ENCODE measurements at places on chromosomes 6 and 20.

GRCh38 chr6:37317312-37318038 lies 36.3 kb upstream of the RNF8 start:
- DNase-seq, result no peak

- no peak for DNase-seq
Observed at GRCh38 chr6:33297406-33297955, 1.3 kb downstream of the RGL2 start.

DNA sequence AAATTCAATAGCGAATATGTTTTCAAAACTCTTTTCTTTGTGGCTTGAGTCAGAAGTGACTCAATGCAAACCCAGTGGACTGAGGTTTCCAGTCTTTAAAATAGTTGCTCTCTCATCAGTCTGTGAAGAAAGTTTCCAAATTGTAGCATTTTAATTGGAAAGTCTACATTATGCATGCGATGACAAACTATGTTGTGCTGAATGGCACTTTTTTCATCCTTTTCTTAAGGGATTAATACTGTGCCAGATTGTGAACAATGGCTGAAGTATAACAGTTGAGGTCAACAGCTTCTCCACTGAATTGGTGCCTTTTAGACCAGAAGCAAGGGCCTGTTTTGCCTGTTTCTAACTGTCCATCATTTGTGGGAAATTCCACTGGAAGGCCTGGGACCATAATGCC lies 377.1 kb downstream of the BTBD9 start:
- DNase-seq, result no peak

- DNase-seq, result peak; percentile 44
Observed at GRCh38 chr6:131792091-131792496, 15.7 kb upstream of the ENPP1 start.

- no peak for DNase-seq
Observed at GRCh38 chr20:4441191-4441590, 280.5 kb upstream of the PRND start.

- DNase-seq, result no peak
Observed at GRCh38 chr6:164897523-164898235, 411.7 kb downstream of the C6orf118 start.

GRCh38 chr20:64133951-64134407 lies 26.6 kb upstream of the NPBWR2 start:
- no peak for DNase-seq

DNA sequence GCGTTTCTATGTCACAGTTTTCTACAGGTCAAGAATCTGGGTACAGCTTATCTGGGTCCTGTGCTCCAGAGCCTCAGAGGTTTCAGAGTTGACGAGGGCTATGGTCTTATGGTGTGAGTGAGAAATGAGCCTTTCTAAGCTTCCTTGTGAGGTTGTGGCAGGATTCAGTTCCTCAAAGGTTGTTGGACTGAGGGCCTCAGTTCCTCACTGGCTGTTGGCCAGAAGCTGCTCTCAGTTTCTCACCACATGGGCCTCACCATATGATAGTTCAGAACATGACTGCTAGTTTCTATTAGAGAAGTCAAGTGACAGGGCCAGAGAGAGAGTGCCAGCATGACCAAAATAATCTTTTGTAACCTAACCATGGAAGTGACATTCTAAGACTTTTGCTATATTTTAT lies 96.1 kb downstream of the NUS1 start:
- DNase-seq, result no peak

- no peak for DNase-seq
Observed at GRCh38 chr6:6798448-6798860, 209.9 kb downstream of the LY86 start.

DNA sequence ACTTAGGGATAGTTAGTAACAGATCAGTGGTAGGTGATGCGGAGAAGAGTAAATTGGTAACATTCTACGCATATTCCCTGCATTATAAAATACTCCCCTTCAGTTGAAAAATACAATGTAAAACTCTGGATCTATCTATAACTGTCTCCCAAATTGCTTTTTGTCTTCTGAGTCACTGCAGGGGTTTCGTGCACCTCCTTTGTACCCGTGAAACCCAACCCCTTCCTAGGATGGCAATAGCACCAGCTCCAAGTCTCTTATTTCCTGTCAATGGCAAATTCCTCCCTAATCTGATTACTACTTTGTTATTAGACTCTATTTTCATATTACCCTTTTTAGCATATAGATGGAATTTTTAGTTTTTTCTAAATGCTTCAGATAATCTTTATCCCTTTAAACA lies 20.6 kb upstream of the STMND1 start:
- DNase-seq, result no peak

DNA sequence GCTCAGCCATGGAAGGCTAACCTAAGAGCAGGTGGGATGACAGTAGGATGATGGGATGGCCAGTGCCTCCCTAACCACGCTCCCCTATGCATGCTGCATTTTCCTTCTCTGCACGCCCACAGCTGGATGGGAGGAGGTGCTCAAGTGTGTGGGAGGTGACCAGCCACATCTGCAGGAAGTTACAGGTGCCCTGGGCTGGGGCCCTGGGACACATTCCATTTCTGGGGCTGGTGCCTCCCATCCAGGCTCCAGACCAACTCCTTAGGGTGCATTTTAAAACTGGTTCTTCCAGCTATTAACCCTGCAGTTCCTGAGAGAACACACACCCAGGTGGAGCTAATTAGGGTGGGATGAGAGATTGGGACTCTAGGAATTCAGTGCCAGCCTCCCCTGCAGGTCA lies 135.3 kb upstream of the ARMC2 start:
- DNase-seq, result no peak

- DNase-seq, result no peak
Observed at GRCh38 chr6:129236001-129236517, 353.1 kb downstream of the LAMA2 start.

DNA sequence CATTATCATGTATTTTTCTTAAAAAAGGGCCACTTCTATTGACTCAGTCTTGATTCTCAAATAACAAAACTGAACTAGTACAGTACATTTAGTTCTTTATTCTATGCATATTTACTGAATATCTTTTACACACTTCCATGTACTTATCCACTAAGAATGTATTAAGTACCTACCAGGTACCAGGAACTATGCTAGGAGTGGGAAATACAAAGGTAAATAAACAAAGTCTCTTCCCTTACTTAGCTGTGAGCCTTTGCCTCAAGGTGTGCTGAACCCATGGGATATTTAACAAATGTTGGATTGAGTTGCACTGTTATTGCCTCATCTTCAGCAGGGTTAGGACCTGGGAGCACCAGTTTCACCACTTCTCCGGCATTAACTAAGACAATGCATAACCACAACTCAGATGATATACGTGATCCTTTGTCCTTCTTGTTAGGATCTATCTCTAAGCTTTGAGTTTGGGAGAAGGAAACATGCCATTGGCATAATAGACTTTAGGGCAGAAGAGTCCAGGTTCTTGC lies 533.9 kb downstream of the TFAP2B start:
- DNase-seq, result no peak

DNA sequence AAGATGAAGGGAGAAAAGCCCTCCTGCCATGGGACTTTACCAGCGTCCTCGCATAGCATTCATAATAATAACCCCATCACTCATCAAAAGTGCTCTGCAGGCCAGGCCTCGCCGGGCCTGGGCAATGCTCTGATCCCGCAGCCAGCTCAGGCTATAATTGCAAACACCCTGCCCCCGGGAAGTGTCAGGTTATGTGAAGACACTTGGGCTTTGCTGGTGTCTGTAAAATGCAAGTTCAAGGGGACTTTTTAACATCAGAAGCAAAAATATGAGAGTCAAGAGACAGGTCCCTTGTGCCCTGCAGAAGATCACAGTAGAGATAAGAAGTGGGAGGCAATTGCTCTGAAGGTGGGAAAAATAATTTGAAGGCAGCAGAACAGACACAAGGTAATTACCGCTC lies 381.0 kb downstream of the MAFB start:
- DNase-seq, result no peak

GRCh38 chr6:147678253-147678652 lies 169.8 kb downstream of the SAMD5 start:
- no peak for DNase-seq

DNA sequence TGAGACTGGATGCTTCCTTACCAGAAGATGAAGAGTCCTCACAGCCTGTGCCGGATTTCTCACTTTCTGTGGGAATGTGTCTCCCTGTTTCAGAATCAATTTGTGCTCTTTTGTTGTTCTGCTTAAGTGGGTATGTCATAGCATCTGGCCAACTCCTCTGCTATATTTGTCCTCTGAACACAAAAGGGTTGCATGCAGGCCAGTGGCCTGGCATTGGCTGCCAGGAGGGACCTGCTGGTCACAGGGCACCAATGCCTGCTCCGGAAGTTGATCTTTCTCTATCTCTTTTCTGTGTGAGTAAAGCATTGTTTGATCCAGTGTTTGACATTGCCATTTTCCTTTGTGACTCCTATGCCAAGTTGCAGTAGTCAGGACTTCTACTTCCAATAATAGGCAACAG lies 47.8 kb downstream of the JARID2 start:
- no peak for DNase-seq

DNA sequence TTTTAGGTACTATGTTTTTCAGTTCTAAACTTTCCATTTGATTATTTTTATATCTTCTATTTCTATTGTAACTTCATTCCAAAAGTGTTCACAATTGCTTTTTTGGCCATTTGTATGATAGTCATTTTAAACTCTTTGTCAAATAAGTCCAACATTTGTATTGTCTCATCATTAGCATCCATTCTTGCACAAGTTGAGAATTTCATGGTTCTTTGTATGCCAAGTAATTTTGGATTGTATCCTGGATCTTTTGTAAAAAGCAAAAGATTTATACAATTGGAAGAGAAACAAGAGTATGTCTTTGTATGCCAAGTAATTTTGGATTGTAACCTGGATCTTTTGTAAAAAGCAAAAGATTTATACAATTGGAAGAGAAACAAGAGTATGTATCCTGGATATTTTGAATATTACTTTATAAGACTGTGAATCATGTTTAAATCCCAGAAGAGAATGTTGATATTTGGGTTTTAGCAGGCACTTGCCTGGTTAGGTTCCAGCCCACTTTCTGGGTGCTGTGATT lies 36.9 kb upstream of the NT5E start:
- no peak for DNase-seq

DNA sequence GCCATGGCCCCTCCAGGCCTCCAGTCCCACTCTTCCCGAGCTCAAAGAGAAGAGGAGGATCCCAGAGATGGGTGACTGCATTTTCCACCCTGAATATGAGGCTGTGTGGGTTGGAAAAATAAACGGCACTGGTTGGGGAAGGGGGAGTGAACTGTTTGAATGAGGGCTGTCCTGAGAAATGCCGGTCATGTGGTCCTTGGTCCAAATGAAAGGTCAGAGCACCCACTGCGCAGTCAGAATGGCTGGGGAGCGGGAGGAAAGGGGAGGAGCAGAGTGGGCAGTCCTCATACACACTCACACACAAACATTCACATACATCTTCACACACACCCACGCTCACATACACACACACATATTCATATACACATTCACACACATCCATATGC lies 83.1 kb downstream of the MRPL14 start:
- DNase-seq, result no peak

- DNase-seq, result no peak
Observed at GRCh38 chr6:154622618-154623336, 110.4 kb upstream of the SCAF8 start.

- no peak for DNase-seq
Observed at GRCh38 chr6:92667843-92668242, 751.5 kb downstream of the EPHA7 start.

DNA sequence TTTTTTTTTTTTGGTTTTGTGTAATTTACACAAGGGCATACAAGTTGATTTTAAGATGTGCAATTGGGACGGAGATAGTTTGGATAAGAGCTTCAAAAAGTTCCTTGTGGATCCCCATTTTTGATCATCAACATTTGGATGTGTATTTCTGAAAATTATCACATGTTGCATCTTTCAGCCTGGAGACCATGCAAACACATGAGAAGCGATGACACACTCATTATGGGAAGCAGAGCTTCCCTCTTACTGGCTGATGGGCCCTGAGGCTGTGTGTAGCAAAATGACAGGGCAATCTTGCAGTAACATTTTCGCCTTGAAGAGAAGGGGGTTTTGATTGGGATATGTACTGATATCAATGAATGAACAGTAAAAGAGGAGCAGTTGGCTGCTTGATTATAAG lies 22.0 kb upstream of the RIPK1 start:
- no peak for DNase-seq

- peak; percentile 75 for DNase-seq
Observed at GRCh38 chr6:149855040-149855654, 9.0 kb downstream of the LRP11 start.

DNA sequence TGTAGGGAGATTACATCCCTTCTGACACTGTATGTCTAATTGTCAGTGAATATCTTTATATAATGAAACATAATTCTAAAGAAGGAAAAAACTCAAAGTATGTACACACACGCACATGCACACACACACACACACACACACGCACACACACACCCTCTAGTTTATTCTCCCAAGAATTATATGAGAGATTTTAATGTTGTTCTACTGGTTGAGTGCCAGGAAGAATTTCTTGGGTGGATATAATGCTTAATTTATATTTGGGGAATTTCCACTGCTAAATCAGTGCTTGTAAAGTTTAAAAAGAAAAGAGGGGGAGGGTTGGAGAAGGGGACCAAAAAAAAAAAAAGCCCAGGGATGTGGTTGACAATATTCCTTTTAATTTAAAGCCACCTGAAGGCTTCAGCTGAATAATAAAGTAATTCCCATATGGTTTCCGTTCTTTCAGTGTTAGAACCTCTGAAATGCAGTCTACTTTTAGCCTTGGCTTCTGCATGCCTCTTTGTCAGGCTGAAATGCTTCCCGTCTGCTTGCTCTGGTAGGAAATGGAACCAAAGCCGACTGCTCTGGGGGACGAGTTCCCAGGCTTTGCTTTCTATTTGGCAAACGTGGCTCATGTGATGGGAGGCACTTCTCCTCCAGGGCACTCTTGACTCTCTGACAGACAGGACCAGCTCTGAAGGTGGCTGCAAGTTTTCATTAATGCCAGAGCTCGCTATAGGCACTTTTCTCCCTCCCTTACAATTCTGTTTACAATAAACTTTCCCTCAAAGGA lies 225.4 kb downstream of the PRL start:
- DNase-seq, result no peak

- no peak for DNase-seq
Observed at GRCh38 chr6:64221776-64222175, 586.2 kb downstream of the PHF3 start.

GRCh38 chr6:157172830-157173536 lies 150.3 kb downstream of the TMEM242 start:
- DNase-seq, result no peak

DNA sequence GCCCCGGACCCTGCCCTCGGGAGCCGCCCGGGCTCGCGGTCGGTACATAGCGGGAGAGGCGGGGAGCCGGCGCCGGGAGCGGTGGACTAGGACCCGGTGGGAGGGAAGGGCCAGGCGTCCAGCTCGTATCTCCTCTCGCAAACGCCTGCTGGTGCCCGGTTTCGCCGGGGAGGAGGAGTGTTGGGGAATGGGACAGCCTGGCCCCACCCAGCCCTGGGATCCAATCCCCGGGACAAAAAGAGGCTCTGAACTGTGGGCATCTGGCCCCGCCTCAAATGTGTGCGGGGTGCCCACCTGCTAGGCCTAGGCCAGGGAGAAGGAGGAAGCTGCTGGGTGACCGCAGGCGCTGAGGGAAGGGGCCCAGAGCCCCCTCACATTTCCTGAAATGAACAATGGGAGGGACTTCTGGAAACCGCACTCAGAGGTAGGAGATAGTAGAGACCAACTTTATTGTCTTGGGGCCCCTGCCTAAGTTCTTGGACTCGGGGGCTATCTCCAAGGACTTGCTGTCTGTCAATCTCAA lies at the start of gene KCNK17:
Gene KCNK17 (minus strand): TSS at position 147 of the 523 bp plus-strand sequence. CDS start 99 bp downstream, at position 48.
- no peak for DNase-seq

GRCh38 chr20:45091366-45091765 lies 9.6 kb downstream of the KCNS1 start:
- no peak for DNase-seq
